ENCODE measurements at places on chromosomes 2 and 18.

- DNase-seq, result no peak
These were observed 28.5 kb downstream of the CCDC88A start for GRCh38 chr2:55391155-55391554.

DNA sequence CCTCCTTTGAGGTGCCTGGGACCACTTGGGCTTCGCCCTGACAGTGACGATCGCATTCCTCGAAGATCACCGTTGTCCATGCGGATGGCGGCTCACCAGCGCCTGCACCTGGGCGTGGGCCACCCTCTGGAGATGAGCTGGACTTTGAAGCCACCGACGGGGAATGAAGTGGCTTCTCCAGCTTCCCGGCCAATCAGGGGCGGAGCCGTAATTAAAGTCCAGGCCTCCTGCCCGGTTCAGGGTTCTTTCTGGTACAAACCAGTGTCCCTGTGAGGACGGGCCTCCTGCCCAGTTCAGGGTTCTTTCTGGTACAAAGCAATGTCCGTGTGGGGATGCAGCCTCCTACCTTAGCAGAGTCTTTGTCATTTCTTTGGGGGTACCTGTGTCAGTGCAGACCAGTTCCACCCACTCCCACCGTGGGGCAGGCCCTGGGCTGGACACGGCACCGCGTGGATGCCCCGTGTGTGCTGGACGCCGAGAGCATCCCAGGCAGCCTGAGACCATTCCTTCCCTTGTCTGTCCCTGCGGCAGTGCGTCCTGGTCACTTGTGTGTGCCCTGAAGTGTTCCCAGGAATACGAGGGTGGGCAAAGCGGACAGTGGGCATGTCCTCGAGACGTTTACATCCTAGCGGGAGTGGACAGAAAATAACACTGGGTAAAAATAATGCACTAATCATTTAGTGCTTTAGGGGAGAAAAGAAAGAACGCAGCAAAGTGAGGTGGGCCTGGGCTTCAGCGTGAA lies 55.0 kb downstream of the KCNG2 start:
- no peak for DNase-seq

GRCh38 chr2:197857476-197858107 lies 53.2 kb downstream of the PLCL1 start:
- no peak for DNase-seq

DNA sequence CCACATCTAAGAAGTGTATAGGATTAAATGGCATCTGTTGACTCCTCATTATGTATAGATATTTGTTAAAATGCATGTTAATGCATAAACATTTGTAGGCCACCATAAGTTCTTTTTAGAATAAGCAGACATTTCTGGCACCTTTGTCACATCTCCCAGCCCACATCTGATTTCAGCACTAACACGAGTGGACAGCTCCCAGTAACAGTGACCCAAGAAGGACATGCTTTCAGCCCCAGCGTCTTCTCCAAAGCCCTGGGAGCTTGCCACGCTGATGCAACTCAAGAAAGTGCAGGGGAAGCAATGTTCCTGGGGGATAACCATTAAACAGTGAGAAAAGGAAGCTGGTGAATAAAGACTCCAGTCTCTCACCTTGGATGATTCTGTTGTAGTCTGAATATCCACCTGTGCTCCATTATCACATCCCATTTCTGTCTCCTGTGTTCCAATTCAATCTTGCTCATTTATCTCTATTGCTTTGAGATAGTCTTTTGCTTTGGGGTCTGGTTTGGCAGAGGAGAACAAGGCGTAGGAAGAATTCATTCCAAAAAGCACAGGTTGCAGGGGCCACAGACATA lies 182.6 kb upstream of the THSD7B start:
- DNase-seq, result peak; percentile 23

DNA sequence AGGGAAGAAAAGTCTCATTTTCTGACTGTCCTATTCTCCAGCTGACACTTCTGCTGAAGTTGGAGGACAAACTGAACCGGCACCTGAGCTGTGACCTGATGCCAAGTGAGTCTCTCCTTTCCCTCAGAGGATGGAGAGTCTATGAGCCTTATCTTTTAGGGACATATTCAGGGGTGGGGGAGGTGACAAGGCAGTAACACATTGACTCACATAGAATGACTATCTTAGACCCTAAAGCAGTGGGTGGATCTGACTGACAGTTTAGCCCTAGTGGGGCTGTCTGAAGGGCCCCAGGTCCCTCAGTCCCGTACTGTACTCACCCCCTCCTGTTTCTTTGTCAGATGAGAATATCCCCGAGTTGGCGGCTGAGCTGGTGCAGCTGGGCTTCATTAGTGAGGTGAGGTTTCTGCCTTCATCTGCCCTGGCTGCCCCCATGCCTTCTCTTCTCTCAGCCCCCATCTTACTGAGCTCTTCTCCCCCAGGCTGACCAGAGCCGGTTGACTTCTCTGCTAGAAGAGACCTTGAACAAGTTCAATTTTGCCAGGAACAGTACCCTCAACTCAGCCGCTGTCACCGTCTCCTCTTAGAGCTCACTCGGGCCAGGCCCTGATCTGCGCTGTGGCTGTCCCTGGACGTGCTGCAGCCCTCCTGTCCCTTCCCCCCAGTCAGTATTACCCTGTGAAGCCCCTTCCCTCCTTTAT lies 805 bp upstream of the KRTCAP3 start:
- no peak for DNase-seq

GRCh38 chr2:177489719-177490301 lies 97.2 kb downstream of the AGPS start:
- no peak for DNase-seq

DNA sequence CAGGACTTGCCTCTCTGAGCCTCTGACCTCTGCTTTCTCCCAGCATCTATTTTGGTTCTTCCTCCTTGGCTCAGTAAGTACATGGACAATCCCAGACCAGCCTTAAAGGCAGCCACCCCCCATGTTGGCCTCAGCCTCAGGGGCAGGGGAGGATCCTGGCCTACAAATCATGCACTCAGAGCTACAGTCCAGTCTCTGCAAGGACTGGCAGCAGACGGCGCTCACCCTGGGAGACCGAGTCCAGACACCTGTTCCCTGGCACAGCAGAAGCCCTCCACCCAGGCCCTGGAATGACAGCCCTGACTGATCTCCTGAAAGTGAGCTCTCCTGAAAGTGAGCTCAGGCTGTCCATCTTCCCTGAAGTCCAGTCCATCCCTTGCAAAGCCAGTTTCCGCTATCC lies 25.7 kb upstream of the PTPN4 start:
- no peak for DNase-seq

DNA sequence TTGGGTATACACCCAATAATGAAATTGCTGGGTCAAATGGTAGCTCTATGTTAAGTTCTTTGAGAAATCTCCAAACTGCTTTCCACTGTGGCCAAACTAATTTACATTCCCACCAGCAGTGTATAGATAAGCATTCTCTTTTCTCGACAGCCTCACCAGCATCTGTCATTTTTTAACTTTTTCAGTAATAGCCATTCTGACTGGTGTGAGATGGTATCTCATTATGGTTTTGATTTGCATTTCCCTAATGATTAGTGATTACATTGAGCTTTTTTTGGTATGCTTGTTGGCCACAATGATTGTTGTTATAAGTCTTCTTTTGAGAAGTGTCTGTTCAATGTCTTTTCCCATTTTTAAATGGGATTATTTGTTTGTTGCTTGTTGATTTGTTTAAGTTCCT lies 50.4 kb upstream of the EPAS1 start:
- no peak for DNase-seq

- DNase-seq, result peak; percentile 75
These were observed 22.8 kb downstream of the ZSCAN30 start for GRCh38 chr18:35267161-35267651.
